Coronary artery (tissue), 2 donors: ENCODE measurements at places on chromosomes 12 and 14.

DNA sequence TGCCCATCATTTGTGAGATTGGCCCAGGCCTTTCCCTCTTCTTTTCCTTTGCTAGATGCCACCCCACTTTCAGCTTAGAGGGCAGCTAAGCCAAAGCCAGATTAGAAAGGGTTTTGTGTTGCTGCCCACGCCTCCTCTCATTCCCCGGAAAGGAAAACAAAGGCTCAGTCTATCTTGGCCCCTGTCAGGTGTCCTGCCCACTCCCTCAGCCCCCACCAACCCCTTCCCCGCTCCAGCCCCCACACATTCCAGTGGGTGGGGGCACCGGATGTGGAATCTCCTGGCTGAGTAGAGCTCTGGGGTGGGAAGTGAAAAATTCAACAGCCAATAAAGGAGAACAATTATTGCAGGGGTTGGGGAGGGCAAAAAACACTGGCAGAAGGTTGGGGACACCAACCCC is 2.2 kb downstream of the BLOC1S1 start:
- no peak for DNase-seq

DNA sequence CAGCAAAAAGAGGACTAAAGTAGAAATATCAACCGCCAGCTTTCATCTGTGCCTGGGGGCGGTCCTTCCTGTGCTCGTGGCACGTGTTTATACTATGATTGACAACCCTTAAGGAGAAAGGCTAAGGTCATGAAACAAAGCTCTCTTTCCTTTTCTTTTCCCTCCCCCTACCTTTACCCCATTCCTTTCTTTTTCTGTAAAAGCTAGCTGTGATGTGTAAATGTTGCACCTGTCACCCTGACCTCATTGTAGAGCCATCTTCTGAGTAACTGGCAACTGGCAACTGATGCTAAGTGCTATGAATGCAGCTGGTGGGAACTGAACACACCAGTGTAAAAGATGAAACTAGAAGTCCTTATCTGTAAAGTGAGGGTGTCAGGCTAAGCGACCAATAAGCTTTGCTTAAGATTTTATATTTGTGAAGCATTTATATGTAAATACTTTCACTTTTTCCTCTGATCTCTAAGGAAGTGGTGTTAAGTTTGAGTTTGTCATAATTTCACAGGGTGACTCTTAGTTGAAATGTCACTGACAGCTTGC is 102.8 kb upstream of the BCAT1 start:
- no peak for DNase-seq

- no peak for DNase-seq
Observed at GRCh38 chr12:25797386-25797785, 161.1 kb upstream of the RASSF8 start.

GRCh38 chr12:10331642-10332239 is 24.1 kb downstream of the KLRD1 start:
- no peak for DNase-seq

GRCh38 chr14:57389646-57390036 is 745 bp upstream of the NAA30 start:
- no peak for DNase-seq

- no peak for DNase-seq
Observed at GRCh38 chr14:64159588-64159987, 134.6 kb downstream of the ESR2 start.

DNA sequence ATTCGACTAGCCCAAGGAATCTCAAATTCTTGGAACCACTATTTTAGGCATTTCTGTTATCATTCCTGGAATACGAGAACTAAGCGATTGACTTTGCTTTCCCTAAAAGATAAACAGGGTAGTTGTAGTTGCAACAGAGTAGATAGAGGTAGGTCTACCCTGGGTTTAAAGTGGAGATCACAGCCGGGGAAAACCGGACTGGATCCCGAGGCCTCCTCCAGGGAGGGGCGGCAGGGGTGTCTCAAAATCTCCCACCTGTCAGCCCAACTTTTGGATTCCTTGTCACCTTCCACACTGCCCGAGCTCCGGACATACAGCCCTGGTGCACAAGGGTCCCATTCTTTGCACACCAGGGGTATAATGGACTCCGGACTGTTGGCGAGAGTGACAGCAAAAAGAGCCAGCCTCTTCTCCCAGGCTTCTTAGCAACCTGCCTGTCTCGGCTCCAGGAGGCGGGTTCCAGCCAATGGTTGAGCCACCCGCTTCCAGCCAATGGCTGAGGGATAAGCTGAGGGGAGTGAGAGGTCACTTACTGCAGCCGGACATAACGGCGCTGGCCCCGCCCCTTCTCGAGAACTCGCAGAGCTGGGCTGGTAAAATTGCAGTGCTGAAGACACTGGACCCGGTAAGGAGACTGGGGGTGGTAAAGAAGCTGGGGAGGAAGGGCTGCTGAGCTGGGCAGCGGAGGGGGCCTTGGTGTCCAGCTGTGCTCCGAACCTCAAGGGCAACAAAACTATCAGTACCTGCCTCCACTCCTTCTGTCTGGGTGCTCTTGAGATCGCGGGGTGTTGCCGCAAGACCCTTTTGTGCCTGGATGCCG is at the start of gene SUOX:
SUOX (plus strand) TSS at position 562 of the 820 bp plus-strand sequence. CDS start 4,946 bp downstream, outside the sequence.
- DNase-seq: peak; percentile 99

GRCh38 chr12:117032593-117033381 is 66.4 kb downstream of the TESC start:
- peak; percentile 40 for DNase-seq

DNA sequence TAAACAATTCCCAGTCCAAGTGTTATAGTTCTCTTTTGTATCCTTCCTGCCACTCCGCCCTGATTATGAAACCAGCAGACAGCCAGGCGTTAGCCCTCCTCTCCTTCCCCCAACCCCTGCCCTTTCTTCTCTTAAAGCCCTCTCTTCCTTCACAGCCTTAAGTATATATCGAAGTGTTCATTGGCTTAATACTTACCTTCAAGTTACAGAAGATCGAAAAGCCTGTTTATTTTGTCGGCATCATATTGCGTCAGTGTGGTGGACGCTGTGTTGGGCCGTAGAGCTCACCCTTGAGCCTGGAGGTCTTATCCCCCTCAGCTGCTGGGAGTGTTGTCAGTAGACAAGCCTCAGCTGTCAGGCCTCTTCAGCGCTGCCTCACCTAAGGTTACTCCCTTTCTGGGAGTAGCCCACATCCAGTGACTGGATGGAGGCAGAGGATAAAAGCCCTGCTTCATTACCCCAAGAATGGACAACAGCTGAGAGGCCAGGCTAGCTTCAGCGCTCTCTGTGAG is 36.2 kb downstream of the CMAS start:
- DNase-seq: no peak

GRCh38 chr14:97900196-97900854 is 1103.1 kb downstream of the VRK1 start:
- DNase-seq: no peak

- peak; percentile 54 for DNase-seq
Observed at GRCh38 chr14:101719045-101719645, 42.4 kb upstream of the PPP2R5C start.

- DNase-seq: no peak
Observed at GRCh38 chr12:115267464-115267863, 583.5 kb upstream of the TBX3 start.

- no peak for DNase-seq
Observed at GRCh38 chr14:104219731-104220214, 81.4 kb downstream of the KIF26A start.

DNA sequence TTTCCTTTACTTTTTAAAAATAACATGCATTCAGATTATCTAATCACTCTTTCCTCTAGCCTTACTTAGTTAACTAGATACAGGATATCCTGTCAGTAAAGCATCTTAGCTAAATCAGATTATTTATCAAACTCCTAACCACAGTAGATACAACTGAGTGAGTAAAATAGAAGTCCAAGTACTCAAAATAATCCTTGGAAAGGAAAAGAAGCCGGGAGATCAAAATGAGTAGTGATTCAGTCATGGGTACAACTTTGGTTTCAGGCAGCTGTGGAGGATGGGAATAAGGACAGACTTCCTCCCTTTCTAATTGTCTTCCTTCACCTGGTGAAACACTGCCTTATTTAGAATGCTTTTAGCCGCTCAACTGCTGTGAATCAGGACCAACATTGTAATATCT is 29.4 kb downstream of the GNG2 start:
- DNase-seq: no peak

GRCh38 chr12:13764748-13765147 is 216.7 kb downstream of the GRIN2B start:
- DNase-seq: no peak

GRCh38 chr14:95536671-95537070 is 1.8 kb downstream of the GLRX5 start:
- no peak for DNase-seq

DNA sequence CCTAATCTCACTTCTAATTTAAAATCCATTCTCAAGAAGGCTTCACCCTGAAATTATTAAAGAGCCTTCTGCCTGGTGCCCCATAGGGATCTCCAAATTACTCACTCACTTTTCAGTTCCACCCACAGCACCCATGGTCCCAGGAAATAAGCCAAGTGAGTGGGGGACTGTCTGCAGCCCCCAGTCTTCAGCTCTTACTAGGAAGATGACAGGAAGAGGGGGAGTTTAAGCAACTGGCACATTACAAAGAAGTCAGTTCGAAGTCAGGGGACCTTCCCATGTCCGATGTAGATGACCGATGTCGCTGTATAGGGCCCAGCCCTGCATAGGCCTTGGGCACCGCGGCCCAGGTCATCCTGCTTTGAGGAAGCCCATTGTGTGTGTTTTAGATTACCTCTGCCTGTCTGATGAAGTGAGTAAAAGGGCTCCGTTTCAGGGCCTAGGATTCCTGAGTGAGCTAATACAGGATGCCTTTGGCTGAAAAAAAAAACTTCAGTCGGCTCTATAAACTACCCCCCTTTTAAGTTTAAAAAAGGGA is 1.9 kb downstream of the ACTN1 start:
- no peak for DNase-seq

GRCh38 chr12:50984586-50985298 is 32.4 kb downstream of the HIGD1C start:
- DNase-seq: no peak

DNA sequence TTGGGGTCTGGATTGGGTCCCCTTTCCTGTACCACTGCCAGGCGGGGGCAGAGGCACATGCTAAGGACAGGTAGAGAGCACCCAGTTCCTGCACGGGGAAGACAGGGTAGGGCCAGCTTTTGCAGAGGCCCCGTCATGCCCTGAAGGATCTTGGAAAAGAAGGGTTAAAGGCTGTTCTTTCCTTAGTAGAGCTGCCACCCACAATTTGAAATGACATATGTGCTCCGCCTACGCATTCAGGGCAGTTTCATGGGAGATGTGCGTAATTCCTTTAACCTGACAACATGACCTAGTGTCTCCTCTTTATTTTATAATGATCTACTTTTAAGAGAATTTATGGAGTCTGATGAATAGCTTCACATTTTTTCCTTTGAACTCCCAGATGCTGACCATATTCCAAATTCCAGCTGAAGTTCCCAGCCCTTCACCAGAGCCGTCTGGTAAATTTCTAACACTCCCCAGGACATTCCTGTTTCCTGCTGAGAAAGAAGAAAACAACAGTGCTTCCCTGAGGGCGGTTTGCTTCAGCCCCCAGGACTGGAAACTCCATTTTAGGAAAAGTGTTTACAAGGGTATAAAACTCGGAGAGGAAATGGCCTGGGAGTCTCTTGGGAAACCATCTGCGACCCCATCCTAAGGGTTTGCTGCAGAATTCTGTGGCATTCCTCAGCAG is 58.9 kb upstream of the PLEKHG3 start:
- DNase-seq: no peak

DNA sequence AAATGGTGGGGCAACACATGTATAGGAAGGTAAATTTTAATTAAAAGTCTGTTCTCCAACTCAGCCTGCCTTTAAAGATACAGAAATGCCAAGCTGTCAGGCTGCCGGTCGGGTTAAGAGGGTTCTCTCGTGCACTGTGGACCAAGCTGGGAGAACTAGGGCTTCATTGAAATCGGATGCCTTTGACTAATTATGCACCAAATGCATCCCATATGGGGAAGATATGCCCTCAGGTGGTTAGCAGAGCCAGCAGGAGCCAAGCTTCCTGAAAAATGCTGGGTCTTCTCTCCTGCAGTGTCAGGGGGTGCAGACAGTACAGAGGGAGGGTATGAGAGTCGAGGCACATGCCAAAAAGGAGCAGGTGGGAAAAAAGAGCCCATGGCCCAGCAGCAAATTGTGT is 236.1 kb downstream of the CACNA1C start:
- DNase-seq: peak; percentile 29

GRCh38 chr12:101642115-101643067 is 47.6 kb downstream of the MYBPC1 start:
- no peak for DNase-seq

DNA sequence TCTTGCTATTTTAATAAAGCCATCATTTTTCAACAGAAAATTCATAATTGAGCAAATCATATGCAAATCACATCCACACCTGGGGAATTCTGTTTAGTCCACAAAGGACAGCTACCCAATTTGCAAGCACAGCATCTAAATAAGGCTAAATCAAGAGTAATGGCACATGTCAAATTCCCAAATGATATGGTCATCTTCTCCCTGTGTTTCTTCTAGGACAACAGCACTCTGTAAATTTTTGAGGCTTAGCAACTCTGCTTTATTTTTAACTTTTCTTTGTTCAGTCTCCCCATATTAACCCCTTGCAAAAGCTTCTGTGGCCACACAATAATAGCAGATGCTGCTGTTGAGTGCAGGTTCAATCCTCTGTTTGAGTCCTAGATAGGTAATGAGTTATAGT is 155.6 kb upstream of the DAAM1 start:
- no peak for DNase-seq

DNA sequence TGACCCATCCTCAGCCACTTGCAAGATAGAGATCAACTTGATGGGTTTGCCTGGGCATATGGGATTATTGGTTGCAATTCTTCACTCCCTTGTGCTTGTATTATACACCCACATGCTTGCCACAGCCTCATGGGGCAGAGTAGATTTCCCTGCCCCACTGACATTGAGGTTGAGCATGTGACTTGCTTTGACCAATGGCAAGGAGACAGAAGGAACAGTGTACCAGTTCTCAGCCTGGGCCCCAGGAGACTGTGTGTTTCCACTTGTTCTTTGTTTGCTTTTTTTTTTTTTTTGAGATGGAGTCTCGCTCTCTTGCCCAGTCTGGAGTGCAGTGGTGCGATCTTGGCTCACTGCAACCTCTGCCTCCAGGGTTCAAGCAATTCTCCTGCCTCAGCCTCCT is 31.8 kb downstream of the CALM1 start:
- no peak for DNase-seq

DNA sequence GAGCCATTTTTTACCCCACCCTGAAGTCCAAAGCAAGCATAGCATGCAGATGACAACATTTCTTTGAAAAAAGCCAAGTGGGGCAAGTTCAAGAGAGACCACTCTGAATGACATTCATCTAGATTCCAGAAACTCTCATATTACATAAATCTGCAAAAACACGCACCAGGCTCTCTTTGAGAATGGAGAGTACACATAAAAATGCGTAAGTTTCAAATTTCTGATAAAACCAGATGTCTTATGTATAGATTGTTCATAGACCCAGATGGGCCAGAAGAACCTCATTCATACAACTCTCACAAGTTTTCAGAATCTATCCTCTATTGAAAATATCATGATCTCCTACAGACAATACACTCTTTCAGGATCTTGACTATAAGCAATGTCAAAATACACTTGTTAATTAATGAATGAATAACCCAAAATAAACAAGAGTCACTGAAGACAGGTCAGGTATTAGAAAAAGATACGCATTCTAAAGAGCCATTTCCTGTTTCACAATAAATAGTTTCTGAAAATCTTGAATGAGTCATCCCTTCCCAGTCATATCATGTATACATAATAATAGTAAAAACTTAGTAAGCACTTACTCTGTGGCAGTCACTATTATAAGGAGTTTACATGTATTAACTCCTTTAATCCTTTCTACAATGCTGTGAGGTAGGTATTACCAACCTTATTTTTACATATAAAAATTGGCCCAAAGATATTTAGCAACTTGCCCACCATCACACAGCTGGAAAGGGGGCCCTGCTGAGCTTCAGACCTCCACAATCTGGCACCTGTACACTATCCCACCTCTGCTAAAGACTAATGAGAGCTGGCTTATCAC is 72.0 kb downstream of the PPP2R5E start:
- DNase-seq: no peak

- no peak for DNase-seq
Observed at GRCh38 chr12:62532333-62532732, 65.7 kb downstream of the MON2 start.
